ENCODE measurements at places on chromosomes 16 and 17.
A peak's percentile ranks its signal among the peaks of the same experiment; 100 is the strongest.

GRCh38 chr17:4267402-4267801, 3.6 kb upstream of the ANKFY1 start:
- DNase-seq: no peak

DNA sequence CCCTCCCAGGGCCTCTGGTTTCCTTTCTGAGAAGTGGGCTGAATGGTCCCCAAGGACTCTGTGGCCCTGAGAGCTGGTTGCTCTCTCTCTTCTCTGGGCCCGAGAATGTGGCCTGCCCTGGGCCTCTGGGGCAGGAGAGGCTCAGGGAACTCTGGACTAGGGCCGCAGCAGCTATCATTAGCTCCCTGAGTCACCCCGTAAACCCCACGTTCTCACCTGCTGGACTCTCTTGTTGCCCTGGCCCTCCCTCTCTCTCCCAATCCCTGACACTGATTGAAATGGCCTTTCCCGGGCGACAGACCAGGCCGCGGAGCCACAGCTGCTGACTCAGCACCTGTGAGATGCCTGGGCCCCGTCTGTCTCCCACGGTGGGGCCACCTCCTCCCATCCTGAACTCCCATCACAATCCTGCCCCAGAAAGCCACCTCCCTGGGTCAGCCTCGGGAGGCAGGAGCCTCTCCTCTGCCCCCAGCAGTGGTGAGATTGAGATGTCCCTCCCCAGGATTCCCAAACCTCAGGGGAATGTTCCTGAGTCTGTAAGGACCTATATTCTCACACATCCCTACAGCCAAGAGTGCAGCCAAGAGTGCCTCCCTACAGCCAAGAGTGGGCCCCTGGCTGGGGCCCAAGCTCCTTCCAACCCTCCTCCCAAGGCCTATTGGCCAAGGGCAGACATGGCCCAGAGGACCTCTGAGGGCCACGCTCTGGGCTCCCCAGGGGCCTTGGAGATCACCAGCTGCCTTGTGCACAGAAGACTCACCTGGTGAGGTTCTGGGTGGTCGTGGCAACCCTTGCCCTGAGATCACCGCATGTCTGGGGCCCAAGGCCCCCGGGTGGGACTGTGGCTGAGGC, 470 bp downstream of the TRPV3 start:
- DNase-seq: no peak

DNA sequence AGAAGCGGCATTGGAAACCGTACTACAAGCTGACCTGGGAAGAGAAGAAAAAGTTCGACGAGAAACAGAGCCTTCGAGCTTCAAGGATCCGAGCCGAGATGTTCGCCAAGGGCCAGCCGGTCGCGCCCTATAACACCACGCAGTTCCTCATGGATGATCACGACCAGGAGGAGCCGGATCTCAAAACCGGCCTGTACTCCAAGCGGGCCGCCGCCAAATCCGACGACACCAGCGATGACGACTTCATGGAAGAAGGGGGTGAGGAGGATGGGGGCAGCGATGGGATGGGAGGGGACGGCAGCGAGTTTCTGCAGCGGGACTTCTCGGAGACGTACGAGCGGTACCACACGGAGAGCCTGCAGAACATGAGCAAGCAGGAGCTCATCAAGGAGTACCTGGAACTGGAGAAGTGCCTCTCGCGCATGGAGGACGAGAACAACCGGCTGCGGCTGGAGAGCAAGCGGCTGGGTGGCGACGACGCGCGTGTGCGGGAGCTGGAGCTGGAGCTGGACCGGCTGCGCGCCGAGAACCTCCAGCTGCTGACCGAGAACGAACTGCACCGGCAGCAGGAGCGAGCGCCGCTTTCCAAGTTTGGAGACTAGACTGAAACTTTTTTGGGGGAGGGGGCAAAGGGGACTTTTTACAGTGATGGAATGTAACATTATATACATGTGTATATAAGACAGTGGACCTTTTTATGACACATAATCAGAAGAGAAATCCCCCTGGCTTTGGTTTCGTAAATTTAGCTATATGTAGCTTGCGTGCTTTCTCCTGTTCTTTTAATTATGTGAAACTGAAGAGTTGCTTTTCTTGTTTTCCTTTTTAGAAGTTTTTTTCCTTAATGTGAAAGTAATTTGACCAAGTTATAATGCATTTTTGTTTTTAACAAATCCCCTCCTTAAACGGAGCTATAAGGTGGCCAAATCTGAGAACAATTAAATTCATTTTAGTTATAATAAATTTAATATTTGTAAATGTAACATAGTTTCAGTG, 1.7 kb downstream of the HEXIM1 start:
- peak; percentile 26 for DNase-seq

DNA sequence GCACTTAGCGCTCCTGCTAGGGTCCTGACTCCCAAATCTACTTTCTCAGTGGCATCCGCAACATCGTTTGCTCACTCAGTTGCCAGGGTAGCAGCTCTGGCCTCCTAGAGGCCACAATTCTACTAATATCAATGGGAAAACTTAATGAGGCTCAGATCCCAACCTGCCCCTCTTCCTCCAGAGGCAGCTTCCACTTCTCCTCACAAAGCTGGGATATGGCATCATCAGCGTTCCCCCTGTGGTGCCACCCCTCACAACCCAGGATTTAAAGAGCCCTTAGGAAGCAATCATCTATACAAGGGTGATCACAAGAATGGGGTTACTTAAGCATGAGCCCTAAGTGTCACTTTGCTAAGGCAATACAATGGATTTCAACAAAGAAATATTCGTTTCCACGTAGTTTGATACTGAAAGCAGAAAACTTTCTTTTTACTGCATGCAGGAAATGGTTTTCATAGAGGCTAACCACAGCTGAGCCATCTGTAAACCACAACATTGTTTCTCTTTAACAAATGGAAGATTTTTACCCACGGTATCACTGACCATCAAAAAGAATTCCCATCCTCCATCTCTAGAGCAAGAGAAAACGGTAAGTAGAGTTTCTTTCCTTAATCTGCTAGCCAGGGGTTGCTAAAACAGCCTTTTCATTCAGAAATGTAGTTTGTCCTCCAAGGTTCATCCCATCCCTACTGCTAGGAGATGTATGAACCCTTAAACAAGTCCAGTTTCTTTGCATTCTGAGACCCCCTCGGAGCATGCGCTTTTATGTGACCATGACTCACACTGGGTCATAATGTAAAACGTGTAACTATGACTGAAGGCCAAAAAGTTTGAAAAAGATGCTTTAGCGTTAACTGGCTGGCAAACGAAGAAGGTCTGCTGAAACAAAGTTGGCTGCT, 68.3 kb upstream of the BCAR1 start:
- no peak for DNase-seq

DNA sequence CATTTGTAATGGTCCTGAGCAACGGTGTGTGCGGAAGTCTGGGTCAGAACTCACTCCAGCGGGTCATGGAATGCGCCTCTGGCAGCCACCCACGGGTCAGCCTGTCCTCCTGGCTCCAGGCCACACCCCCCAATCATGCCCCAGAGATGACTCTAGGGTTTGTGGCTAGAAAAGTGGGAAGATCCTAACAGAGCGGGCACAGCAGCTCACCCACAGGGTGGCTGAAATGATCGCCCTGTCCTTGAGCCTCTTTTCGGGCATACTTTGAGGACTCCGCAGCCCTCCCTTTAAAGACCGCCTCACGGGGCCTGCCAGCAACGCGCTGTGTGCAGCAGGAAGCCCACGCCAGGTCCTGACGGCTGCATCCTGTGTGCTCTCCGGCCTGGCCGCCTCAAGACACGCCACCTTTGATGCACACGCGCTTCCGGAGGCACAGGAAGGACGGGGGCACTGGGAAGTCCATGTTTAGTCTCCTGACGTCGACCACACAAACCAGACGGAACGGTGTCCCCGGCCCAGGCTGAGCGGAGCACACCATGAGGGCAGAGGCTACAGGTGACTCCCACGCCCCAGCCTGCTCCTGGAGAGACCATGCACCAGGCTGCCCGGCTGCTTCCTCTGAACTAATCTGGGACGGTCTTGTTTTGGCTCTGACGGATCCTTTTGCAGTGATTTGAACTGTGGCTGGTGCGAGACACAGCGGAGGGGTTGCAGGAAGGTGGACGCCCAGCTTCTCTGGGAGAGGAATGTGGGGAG, 92.9 kb downstream of the TBC1D16 start:
- no peak for DNase-seq

GRCh38 chr16:49969091-49970030, 55.7 kb upstream of the CNEP1R1 start:
- DNase-seq: no peak

GRCh38 chr17:34010534-34010933, 244.6 kb upstream of the CCL2 start:
- no peak for DNase-seq

GRCh38 chr16:77470851-77471250, 36.0 kb upstream of the ADAMTS18 start:
- no peak for DNase-seq

DNA sequence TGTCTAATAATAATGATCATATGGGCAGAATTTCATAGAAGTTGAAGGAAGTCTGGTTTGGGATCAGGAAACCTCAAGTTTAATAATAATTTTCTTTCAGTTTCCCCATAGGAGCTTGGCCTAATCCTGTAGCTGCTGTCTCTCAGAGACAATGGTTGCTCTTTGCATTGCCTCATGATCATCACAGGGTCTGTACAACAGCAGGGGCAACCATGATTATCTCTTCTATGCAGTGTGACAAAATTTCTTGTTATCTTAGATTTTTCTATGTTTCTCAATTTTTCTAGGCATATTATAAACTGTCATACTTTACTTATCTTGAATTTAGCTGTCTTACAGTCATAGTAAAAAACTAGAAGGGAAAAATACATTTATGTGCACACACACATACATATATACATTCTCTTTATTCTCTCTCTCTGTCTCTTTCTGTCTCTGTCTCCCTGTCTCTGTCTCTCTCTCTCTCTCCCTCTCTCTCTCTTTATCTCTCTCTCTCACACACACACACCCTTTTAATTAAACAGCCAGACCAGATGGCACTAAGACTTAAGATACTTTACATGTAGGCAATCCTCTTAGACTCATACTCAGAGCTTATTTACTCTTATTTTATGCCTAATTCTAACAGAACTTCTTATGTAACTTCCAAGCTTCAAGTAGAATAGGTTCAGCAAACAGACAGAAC, 30.5 kb downstream of the SMIM36 start:
- no peak for DNase-seq

GRCh38 chr17:76957678-76958464, 89.7 kb downstream of the MGAT5B start:
- DNase-seq: peak; percentile 51

- DNase-seq: no peak
These were observed 34.8 kb downstream of the MPRIP start for GRCh38 chr17:17077101-17077500.

GRCh38 chr16:55373489-55373832, 49.5 kb downstream of the IRX6 start:
- no peak for DNase-seq

DNA sequence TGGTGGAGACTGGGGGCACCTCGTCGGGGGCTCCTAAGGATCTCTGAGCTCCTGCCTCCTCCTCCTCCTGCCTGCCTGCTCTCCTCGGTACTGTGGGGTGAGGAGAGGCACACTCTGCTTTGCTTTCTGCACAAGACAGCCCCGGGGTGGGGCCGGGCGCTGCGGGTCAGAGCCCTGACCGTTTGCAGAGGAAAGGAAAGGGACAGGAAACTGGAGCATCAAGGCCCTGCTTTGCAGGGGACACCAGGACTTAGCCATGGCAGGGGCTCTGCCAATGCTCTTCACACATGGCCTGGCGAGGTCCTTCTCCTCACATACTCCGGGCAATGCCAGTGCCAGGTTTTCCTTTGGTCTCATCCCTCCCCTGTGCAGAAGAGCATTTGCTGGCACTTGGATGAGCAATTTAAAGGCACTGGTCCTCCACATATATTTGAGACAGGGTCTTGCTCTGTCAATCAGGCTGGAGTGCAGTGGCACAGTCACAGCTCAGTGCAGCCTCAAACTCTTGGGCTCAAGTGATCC, 23.8 kb upstream of the DOC2B start:
- no peak for DNase-seq

DNA sequence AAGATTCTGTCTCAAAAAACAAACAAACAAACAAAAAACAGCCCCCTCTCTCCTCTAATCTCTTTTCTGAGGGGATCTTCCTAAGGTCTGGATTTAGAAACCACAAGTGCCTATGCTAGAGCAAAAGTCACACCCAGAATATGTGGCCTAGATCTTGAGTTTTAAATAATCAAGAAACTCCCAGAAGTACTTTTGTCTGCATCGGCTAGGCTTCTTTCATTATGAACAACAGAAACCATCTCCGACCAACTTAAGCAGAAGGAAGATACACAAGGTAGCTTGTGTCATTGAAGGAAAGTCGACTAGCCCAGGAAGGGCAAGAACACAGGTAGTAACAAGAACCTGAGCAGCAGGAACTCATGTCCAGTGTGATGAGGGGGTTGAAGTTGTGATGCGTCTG, 73.9 kb upstream of the KIFC3 start:
- no peak for DNase-seq

DNA sequence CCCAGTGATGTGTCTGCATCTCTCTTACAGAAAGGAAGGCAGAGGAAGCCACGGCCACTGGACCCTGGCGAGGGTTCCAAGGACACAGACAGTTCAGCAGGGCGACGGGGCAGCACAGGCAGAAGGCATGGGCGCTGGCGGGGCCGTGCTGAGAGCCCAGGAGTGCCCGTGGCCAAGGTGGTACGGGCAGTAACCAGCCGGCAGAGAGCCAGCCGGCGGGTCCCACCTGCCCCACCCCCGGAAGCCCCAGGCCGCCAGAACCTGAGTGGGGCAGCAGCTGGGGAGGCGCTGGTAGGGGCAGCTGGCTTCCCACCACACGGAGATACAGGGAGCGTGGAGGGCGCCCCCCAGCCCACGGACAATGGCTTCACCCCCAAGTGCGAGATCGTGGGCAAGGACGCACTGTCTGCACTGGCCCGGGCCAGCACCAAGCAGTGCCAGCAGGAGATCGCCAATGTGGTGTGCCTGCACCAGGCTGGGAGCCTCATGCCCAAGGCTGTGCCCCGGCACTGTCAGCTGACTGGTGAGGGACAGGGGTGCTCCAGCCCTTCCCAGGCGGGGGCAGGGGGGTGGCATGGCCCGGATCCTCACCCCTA, 7.8 kb downstream of the XYLT2 start:
- no peak for DNase-seq

DNA sequence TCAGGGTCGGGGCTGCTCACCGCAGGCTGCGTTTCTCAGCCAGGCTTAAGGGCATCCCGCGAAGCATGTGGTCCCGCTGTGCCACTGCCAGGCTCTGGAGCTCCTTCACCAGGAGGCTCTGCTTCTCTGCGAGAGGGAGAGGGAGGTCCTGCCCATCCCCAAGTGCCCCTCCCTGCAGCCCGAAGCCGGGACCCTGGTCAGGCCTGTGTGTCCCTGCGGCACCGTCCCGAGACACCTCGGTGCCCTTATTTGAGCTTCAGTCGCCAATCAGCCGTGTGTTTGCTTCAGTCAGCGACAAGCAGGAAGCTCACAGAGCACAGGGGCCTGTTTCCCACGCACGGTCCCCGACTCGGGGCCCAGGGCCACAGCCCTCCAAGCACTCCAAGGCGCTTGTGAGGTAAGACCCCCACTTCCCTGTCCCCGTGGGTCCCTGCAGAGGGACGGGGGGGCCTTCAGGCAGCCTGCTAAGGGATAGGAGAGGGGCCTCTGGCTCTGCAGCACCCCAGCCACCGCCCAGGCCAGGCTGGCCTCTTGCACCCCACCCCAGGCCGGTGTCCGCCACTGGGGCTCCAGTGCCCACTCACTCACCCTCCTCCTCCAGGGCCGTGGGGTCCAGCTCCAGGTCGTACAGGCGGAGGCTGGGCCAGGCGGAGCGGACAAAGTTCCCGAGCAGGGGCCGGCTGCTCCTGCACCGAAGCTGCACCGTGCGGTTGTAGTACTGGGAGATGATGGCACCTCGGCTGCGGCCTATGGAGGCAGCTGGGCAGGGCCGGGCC, 3.2 kb downstream of the TMC6 start:
- DNase-seq: no peak

GRCh38 chr17:34974179-34974578, 6.1 kb upstream of the LIG3 start:
- no peak for DNase-seq

All from NCI-H1436 (cell line).